ENCODE measurements at places on chromosomes 12 and 14.

DNA sequence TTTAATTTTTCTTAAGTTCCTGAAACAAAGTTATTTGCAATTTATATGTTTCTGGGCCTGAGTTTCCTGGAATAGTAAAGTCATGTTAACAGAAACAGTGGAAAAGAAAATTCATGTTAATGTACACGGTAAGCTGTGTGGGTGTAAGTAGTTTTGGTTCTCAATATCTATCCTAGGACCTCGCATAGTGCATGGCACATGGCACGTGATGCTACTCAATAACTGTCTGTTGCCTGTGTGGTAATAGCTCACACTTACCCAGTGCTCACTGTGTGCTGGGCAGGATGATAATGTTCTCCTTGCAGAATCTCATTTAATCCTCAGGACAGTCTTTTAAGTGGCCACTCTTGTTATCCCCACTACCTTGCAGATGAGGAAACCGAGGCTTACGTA lies 100.7 kb downstream of the DUSP16 start:
- no peak for DNase-seq

- DNase-seq: no peak
These were observed 167.1 kb upstream of the OR4E1 start for GRCh38 chr14:21840765-21841164.

DNA sequence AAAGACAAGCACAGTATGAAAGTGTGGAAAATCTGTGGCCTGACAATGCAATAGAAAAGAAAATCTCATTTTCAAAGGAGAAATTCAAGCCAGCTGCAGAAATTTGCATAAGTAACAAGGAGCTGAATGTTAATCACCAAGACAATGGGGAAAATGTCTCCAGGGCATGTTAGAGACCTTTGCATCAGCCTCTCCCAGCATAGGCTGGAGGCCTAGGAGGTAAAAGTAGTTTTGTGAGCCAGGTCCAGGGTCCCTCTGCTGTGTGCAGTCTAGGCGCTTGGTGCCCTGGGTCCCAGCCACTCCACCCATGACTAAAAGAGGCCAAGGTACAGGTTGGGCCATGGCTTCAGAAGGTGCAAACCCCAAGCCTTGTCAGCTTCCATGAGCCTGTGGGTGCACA lies 58.3 kb downstream of the TESPA1 start:
- no peak for DNase-seq

- no peak for DNase-seq
These were observed 40.0 kb upstream of the KTN1 start for GRCh38 chr14:55539975-55540374.

- no peak for DNase-seq
These were observed 212.6 kb downstream of the PTPRO start for GRCh38 chr12:15534874-15535273.

DNA sequence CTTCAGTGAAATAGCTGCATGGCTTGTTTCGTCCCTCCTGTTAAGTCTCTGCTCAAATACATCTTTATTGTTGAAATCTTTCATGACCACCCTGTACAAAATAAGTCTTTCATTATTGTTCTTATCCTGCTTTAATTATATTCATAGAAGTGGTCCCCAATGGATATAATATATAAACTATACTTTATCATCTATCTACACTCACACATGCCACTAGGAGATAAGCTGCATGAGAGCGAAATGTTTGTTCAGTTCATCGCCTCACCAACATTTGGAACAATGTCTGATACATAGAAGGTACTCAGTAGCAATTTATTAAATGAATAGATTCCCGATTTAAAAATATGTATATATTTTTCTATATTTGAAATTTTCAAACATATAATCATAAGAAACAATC lies 254.0 kb upstream of the ATXN7L3B start:
- no peak for DNase-seq

DNA sequence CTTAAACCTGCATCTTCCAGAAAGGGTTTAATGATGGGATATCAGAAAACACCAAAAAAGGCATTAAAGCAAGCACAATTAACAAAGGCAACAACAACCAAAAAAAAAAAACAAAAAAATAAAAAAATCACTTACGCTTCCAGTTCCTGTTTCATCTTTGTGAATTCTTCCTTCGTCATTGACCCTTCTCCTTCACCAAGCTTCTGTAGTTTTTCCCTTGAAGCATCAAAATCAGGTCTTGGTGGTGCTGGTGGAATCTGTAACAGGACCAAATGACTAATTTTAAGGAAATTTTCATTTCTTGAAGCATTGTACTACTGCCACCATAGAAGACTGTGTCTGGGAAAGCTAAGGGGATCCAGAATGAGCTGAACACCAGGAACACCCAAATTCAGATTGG lies 24.5 kb downstream of the SNX6 start:
- no peak for DNase-seq

DNA sequence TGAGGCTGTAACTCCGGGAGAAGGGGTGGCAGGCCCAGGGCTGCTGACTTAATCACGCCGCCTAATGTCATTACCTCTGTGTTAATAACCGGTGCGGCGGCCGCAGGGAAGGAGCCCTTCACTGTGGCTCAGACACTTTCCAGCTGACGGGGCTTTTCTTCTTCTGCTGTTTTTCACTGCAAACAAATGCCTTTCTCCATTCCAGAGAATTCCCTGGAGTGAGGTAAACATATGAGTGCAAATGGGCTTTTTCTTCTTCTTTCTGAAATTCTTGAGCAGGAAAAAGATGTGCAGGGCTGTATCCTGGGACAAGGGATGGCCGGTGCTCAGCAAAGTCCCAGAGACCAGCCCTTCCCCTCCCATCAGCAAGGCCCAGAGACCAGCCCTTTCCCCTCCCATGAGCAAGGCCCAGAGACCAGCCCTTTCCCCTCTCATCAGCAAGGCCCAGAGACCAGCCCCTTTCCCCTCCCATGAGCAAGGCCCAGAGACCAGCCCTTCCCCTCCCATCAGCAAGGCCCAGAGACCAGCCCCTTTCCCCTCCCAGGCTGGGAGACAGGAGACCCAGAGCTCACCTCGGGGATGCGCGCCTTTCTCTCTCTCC lies 33.4 kb upstream of the FAM181A start:
- DNase-seq: no peak

DNA sequence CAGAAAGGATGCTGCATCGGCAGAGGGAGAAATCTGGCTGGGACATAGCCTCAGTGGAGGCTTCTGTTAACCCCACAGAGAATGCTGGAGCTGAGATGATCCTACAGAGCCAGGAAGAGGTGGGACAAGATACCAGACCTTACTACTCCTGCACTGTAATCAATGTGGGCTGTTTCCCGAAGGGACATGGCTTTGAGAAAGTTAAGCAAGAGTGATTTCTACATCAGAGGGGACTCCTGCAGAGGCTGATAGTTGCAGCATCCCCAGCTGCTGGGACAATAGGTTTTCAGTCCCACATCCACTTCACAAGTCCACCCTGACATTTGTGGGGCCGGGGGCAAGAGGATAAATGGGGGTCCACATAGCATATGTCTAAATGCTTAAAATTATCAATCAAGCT lies 22.5 kb upstream of the CMKLR1 start:
- DNase-seq: no peak

DNA sequence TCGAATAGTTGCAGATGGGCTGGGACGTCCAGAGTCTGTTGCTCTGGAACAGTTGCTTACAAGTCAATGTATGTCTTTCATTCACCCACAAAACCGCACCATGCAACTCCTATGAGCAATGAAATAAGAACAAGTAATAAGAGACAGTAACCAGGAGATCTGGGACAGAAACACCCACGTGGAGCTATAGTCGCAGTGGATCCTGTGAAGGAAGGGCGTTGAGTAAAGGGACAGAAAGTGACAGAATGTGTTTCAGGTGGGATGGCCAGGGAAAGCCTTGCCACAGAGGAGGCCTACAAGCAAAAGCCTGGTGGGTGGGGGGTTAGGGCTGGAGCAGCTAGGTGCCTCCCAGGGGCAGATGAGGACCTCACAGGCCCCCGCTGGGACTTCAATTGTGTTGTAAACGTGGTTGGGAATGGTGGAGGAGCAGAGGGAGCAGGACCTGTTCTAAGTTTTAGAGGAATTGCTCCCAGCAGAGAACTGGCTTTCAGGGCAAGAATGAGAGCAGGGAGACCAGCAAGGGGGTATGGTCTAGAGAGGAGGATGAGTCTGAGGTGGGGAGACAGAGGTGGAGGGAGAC lies 86.7 kb upstream of the FZD10 start:
- no peak for DNase-seq

Measured in NCI-H2107 (cell line).